ENCODE measurements at places on chromosomes 11 and 22.

- DNase-seq = no peak
Measured at GRCh38 chr11:132006884-132007580, 636.6 kb downstream of the NTM start.

- no peak for DNase-seq
Measured at GRCh38 chr11:27610280-27610679, 90.0 kb downstream of the BDNF start.

- no peak for DNase-seq
Measured at GRCh38 chr11:44645827-44646226, 80.4 kb downstream of the CD82 start.

- no peak for DNase-seq
Measured at GRCh38 chr11:83611031-83611430, 324.9 kb upstream of the CCDC90B start.

GRCh38 chr11:381501-382072 lies 12.3 kb downstream of the B4GALNT4 start:
- DNase-seq = no peak

GRCh38 chr11:26073646-26074045 lies 258.3 kb upstream of the ANO3 start:
- DNase-seq = no peak
